ENCODE measurements at places on chromosomes 12 and 14.
A peak's percentile ranks its signal among the peaks of the same experiment; 100 is the strongest.

DNA sequence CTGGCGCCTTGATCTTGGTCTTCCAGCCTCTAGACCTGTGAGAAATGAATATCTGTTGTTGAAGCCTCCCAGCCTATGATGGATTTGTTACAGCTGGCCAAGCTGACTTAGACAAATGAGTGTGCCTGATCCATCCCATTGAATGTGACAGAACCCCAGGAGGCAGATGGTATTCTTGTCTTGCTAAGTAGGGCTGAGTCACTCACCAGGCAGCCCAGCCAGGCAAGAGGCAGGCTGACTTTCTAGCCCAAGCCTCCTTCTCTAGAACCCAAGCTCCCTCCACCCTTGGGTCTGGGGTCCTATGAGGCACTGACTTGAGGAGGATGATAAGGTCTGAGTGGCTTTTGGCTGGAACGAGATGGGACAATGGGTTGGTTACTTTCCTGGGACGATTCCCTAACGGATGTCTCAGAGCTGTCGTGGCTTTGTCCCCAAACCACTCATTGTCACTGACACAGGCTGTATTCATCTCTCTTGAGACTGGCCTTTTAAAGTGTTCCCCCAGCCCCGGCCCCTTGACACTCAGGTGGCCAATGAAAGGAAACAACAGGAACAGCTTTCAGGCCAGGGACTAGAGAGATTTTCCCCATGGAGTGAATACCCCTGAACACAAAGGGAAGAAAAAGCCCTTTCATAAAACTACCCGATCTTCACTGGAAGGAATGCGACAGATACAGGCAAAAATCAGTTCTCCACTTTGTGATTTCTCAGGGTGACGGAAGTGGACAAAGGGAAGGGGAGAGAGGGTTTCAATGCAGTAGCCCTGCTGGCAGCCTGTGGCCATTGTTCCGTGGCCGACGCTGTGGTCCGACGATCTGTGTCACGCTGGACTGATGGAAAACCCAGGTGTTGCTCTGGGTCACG, 264.2 kb downstream of the AACS start:
- DNase-seq = peak; percentile 3

DNA sequence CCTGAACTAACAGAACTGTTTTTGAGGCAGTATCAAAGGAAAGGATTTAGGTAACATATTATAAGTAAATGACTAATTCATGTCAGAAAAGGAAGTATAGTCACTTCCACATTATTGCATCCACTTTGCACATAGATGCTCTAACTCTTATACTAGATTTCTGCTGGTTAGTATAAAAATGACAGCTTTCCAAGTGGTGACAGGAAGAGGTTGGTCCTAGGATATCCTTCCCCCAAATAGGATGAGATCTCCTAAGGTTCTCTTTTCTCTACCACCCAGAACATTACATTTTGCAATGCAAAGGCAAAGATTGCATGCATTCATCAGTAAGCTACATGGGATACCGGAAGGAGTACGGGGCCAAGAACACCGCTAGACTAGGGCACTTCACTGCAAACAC, 15.2 kb downstream of the DAD1 start:
- DNase-seq = no peak

GRCh38 chr12:80059102-80059501, 40.2 kb upstream of the OTOGL start:
- DNase-seq = no peak

DNA sequence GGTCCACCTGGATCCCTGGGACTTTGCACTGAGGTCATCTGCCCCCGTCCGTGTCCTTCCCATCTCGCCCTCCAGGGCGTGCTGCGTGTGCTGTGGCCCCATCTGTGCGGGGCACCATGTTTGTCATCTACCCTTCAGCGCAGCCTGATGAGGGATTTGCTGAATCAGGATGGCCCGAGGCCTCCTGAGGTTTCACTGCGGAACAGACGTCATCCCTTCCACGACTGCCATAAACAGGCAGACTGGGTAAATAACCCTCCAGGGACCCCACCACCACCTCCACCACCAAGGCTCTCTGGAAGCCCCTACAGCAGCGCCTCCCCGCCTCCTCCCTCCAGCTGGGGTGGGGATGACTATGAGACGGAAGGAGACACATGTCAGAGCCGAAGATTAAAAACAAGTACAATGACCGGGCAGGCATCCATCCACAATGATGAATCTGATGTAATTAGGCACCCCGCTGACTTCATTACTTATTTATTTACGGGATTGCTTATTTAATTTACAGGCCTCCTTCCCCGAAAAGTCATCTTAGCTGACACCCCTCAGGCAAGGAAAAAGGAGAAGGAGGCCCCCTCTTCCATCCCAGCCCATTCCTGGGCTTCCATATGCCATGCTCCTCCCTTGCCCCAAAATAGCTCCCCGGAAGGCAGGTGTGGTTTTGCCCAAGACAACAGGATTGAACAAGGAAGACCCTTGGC, 39.4 kb downstream of the NCOR2 start:
- DNase-seq = no peak

DNA sequence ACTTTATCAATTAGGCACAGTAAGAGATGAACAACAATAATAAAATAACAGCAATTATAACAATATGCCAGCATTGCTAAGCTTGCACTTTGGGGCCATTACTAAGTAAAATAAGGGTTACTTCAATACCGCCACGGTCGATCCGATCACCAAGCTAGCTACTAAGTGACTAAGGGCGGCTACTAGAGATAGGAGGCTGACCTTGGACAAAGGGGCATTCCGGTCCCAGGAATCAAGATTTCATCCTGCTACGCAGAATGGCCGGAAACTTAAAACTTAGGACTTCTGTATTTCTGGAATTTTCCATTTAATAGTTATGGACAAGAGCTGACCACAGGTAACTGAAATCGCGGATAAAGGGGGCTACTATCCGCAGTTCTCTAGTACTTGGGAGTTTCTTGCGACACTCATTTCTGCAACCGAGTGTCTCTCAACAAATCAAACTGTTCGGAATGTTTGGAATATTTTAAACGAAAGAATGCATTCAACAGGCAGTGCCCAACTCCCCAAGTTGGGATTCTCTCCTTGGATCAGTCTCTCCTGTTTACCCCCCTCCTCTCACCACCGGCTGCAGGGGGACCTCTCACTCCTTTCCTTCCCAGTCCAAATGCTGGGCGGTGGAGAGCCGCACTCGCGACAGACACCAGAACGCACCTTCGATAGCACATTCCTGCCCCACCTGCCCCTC, 650 bp downstream of the HEBP1 start:
- DNase-seq = no peak

DNA sequence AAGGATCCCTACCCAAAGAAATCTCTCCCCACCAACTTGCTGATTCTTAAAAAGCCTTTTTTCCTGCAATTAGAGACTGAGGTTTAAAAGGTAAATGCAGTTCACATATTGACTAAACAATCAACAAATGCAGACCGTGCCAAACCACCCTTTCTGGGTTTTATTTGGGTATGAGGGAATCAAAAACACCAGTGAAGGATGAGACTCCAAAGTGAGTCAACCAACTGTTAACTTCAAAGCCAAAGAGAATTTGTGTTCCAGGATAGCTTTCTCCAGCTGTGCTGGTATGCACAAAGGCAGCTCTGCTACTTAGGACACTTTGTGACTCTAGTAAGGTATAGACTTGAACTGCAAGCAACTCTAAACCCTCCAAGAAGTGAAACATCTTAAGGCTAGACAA, 39.4 kb downstream of the RPS29 start:
- no peak for DNase-seq

DNA sequence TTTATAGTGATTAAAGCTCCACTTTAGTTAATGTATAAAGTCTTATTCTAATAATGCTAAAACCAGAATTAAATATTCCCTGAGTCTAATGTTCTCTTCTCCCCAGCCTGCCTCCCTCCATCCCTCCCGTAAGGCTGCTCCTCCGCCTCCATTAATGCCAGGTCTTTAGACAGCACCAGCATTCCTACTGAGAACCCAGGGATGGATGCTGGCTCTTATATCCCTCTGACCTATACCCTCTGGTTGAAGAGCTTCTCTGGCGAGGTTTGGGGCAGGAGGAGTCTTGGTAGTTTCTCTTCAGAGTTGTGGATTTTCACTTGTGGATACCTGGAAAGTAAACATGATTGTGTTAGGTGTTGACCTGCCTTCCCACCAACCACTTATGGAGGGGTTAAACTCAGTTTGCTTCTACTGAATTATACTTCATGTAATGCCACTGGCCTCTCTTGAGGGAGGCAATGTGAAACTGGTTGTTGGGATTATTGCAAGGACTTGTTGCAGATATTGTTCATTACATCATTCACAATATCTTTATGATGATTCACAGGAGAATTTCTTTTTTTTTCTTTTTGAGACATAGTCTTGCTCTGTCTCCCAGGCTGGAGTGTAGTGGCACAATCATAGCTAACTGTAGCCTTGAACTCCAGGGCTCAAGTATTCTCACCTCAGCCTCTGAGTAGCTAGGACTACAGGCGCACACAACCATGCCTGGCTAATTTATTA, 11.1 kb upstream of the SMAGP start:
- peak; percentile 80 for DNase-seq

GRCh38 chr12:6539314-6539682, 5.0 kb downstream of the GAPDH start:
- DNase-seq = no peak

- DNase-seq = no peak
Observed at GRCh38 chr12:94942663-94943062, 60.8 kb downstream of the NDUFA12 start.

- DNase-seq = no peak
Observed at GRCh38 chr12:79191391-79191790, 326.8 kb downstream of the SYT1 start.

DNA sequence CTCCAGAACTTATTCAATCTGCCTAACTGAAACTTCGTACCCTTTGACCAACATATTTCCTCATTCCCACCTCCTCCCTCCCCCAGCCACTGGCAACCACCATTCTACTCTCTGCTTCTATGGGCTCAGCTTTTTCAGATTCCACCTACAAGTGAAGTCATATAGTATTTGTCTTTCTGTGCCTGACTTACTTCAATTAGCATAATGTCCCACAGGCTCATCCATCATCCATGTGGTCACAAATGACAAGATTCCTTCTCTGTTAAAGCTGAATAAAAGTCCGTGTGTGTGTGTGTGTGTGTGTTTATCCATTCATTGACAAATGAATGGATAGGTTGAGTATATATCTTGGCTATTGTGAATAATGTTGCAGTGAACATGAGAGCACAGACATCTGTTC, 1.3 kb upstream of the C14orf39 start:
- no peak for DNase-seq

- DNase-seq = peak; percentile 10
Observed at GRCh38 chr14:78399316-78399889, 229.2 kb downstream of the NRXN3 start.

GRCh38 chr14:59238216-59238615, 49.7 kb downstream of the DAAM1 start:
- no peak for DNase-seq

DNA sequence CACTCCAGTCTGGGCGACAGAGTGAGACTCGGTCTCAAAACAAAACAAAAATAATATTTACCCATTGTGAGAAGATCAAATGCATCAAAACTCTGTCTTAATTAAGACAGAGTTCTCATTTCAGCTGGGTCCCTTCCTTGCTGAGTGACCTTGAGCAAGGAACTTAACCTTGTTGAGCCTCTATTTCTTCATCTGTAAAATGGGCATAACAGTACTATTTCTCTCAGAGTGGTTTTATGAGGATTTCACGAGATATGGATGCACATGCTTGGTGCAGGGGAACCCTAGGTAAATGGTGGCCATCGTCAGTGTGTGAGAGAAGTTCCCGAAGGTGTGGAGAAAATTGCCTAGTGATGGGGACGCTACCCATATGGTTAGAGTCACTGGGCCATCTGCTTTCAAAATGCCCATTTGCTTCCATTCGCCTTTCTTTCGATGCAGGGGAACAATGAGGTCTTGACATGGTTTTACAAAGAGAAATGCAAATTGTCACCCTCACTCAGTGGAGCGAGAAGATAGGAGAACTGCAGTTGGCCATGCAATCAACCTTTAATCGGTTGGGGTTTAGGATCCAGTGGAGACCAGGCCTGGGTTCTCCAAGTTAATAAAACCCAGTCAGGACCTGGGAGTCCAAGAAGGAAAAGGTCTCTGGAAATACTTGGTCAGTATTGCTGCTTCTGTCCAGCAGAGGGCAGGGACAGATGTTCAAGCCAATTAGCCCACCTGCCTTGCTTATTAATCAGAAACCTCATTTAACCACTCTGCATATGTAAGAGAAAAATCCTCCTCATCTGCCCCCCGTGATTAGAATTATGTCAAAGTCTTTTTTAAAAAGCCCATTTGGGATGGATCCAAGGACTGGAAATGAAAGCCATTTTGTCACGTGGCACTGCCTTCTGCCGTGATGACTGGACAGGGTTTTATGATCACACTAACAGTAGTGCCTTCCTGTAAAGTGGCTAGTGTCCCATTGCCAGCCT, 37.2 kb downstream of the CFAP251 start:
- DNase-seq = peak; percentile 33

- DNase-seq = peak; percentile 48
Observed at GRCh38 chr14:22668863-22669262, 24.7 kb upstream of the OR6J1 start.

- no peak for DNase-seq
Observed at GRCh38 chr14:22476887-22477286, 112.1 kb downstream of the DAD1 start.

DNA sequence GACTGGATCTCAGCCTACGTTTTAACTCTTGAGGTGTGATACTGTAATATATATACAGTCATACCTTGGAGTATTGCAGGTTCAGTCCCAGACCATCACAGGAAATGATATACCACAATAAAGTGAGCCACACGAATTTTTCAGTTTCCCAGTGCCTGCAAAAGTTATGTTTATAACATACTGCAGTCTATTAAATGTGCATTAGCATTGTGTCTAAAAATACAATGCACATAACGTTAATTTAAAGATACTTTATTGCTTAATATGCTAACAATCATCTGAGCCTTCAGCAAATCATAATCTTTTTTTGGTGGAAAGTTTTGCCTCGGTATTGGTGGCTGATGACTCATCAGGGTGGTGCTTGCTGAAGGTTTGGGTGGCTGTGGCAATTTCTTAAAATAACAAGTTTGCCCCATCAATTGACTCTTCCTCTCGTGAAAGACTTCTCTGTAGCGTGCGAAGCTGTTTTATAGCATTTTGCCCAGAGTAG, 18.9 kb downstream of the PYROXD1 start:
- DNase-seq = no peak

GRCh38 chr14:21384494-21384851, 654 bp upstream of the SUPT16H start:
- no peak for DNase-seq

DNA sequence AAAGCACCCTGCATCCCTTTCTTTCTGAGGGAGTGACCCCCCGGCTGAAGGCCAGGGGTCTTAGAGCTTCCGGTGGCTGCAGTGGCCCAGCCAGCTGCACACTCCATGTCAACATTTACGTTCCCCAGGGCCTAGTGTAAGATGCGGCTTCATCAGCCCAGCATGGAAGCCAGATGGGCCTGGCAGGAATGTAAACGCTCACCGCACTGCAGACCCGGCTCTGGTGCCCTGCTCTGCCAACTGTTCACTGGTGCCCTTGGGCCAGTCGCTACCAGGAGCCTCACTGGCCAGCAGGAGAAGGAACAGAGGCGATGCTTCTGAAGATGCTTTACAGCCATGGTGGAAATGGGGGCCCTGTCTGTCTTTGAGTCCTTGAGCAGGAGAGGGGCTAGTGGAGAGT, 8.6 kb upstream of the TMEM119 start:
- no peak for DNase-seq

- DNase-seq = no peak
Observed at GRCh38 chr14:103195828-103196615, 72.8 kb downstream of the TNFAIP2 start.

- DNase-seq = peak; percentile 54
Observed at GRCh38 chr14:75141967-75142366, 15.1 kb upstream of the NEK9 start.

All from iris pigment epithelial cell (primary cell).